ENCODE measurements at places on chromosomes 1 and 21.

- peak; percentile 5 for DNase-seq
Measured at GRCh38 chr1:29674627-29675326, 438.5 kb downstream of the PTPRU start.

GRCh38 chr1:15942661-15943327 is 33.1 kb downstream of the ZBTB17 start:
- no peak for DNase-seq

DNA sequence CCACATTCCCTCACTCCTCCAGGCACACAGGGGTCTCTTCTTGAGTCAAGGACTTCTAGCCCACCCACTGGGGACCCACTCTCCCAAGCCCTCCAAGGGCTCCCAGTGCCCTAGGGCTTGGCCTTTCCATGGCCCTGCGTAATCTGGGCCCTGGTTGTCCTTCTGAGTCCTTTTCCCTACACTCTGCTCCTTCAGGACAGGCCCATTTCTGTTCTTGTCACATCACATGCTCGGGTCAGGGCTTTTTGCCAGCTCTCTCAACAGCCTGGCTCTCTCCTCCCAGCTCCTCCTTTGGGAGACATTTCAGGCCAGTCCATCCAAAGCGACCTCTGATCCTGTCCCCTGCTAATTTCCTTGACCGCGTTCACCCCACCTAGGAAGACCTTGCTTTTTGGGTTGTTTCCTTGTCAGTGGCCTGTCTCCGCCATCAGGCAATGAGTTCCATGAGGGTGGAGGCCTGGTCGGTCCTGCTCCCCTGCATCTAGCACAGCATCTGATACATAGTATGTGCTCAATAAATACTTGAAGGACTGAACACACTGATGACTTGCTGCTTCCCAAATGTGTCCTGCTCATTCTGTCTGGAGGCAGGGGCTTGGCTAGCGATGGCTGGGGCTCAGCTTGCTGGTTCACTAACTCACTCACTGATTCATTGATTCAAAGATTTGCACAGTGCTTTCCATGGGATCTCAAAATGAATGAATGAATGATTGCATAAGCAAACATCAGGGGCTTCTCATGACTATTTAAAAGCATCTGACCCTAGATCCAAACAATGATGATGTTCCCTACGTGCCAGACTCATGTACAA is 44.8 kb downstream of the DHRS3 start:
- DNase-seq: no peak

DNA sequence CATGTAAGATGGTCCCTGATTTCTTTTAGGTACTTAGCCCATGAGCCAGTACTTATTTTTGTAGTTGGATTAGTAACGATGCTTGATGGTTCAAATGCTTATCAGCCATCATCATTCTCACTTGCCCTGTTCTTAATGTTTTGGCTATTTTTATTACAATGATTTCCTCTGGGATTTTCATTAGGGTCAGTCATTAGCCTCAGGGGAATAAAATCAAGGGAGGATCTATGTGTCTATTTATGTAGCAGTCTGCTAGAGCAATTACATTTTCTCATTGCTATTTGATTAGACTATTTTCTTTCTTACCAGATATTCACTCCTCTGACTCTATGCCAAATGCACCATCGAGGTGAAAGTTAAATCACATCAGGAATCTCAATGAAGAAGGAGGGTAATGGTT is 10.9 kb upstream of the CCT8 start:
- DNase-seq: no peak

DNA sequence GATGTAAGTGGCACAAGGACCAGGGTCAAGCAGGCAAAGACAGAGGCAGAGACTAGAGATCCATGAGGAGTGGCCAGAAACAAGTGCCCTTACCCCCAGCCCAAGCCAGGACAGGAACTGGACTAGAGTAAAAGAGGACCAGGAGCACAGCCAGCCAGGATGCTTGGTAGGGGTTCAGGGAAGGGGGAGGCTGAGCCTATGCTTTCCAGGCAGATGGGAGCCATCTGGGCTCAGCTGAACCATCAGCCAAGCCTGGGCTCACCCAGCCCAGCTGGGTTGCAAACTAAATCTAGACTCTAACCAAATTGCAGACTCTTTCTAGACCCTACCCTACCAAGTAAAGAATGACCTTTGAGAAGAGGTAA is 15.2 kb downstream of the PDZK1IP1 start:
- DNase-seq: no peak

DNA sequence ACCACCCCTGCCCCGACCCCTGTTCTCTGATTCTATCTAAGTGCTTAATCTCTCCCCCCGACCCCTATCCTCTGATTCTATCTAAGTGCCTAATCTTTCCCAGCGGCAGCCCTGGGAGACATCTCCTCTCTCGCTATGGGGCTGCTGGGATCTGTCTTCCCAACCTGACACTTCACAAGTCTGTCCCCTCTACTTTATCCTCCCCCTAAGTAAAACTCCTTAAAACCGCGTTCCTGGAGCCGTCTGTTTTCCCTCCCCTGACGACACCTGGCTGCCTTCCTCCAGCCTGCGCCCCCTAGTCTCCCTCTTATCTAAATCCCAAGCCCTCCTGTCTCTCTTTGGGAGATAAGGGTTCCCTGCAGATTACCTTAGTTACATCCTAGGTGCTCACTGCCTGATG is 30.5 kb downstream of the EPHB2 start:
- DNase-seq: no peak

- no peak for DNase-seq
Measured at GRCh38 chr1:95916616-95917015, 682.6 kb downstream of the RWDD3 start.
